ENCODE measurements at places on chromosomes 11 and 22.

- no peak for DNase-seq
Measured at GRCh38 chr11:59879567-59879966, 985 bp downstream of the OOSP3 start.

DNA sequence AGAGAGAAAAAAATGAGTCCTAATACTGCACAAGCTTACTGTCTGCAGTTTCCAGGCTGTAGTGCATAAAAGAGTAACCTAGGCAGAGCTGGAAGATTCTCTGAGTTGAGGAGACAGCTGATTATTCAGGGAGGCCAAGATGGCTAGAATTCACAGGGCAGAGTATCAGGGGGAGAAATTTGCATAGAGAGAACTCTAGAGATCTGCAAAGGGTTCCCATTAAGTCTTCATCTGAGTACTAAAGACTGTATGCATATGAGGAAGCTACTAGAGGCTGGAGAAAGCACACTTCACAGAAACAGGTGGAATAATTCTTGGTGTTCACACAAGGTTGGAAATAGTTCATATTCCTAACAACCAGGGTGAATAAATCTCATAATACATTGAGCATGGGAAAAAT is 66.6 kb upstream of the RRAS2 start:
- DNase-seq: no peak

DNA sequence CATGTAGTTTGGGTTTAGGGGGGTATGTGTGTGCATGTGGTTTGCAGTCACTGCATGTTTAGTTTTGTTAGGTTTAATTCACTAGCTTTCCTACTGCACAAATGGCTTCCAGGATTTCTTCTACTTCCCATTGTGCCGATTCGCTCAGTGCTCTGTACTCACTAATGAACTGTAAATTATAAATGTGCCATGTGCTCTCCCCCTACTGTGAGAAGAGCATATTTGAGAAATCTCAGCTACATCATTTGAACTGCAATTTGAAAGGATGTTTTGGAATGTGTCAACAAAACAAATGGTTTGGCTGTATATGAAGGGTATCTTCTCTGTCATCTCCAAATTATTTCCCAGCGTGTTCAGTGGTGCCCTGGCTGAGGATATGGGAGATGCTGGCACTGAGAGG is 28.1 kb downstream of the CYB5R2 start:
- no peak for DNase-seq

GRCh38 chr22:19814428-19814827 is 40.2 kb downstream of the GNB1L start:
- DNase-seq: no peak

DNA sequence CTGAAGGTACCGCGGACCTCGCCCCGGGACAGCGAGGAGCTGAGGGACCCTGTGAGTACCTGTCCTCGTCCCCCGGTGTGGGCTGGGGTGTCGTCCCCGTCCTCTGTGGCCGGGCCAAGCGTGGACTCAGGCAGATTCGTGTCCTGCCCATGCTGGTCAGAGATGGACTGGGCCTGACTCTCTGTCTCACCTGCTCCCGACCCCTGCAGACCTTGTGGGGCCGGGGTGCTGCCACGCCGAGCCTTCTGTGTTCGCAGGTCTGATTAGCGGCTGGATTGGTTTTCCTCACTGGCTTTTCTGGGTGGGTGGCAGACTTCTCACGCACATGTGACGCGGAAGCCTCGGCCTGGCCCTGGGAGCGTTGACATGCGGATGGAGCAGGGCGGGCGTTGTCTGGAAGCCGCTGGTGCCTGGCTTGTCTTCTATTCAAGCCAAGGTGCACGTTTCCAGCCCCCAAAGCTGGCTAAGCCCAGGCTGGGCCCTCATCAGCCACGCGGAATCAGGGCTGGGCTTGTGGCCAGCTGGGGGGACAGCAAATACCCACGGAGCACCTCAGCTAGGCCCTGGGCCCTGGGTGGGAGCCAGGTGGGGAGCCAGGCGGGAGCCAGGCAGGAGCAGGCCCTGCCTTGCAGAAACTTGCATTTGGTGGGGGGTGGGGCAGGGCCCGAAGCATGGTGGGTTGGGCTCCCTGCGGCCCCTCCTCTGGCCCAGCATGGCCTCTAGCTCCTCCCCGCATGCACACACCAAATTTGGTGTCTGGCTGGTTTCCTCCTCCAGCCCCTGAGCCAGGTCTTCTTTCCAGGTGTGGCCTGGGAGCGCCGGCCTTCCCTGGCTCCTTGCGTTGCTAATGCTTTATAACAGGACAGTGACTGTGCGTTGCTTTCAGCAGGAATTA is 7.0 kb downstream of the GRAMD4 start:
- no peak for DNase-seq

- no peak for DNase-seq
Measured at GRCh38 chr11:127524618-127525017, 524.0 kb upstream of the KIRREL3 start.

GRCh38 chr22:44403166-44403565 is 90.4 kb upstream of the SHISAL1 start:
- DNase-seq: no peak

- DNase-seq: no peak
Measured at GRCh38 chr11:34354782-34355181, 3.0 kb downstream of the ABTB2 start.

DNA sequence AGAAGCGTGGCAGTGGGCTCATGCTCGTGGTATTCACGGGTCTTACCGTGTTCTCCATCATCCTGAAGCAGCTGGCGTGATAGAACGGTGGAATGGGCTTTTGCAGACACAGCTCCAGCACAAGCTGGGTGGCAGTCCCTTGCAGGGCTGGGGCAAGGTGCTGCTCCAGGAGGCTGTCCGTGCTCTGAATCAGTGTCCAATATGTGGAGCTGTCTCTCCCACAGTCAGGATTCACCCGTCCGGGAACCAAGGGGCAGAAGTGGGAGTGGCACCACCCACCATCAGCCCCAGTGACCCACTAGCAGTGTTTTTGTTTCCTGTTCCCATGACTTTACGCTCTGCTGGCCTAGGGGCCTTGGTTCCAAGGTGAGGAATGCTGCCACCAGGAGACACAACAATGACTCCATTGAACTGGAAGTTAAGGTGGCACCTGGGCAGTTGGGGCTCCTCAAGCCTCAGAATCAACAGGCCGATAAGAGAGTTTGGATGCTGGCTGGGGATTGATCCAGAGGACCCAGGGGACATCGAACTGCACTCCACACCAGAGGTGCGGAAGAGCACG is 16.9 kb upstream of the CD81 start:
- no peak for DNase-seq

GRCh38 chr11:108733479-108734116 is 68.7 kb downstream of the DDX10 start:
- DNase-seq: no peak

DNA sequence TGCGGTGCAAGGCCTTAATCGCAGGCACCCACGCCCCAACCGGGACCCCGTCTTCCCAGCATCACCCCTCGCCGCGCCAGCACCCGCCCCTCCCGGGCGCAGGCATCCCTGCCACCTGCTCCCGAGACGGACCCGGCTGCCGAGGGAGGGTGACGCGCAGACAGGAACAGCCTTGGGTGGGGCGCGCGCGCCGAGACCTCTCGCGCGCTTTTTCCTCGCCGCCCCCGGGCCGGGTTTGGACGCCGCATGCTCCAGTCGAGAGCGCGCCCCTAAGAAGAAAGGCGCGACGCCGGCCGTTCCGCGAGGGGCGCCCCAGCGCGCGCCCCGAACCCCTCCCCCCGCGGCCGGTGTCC is 504 bp downstream of the CFL1 start:
- no peak for DNase-seq

Data from activated CD8-positive, alpha-beta memory T cell treated with anti-CD3 and anti-CD28 coated beads for 4 hours (primary cell).